Stromal cell of bone marrow (primary cell): ENCODE measurements at places on chromosomes 5 and 9.

DNA sequence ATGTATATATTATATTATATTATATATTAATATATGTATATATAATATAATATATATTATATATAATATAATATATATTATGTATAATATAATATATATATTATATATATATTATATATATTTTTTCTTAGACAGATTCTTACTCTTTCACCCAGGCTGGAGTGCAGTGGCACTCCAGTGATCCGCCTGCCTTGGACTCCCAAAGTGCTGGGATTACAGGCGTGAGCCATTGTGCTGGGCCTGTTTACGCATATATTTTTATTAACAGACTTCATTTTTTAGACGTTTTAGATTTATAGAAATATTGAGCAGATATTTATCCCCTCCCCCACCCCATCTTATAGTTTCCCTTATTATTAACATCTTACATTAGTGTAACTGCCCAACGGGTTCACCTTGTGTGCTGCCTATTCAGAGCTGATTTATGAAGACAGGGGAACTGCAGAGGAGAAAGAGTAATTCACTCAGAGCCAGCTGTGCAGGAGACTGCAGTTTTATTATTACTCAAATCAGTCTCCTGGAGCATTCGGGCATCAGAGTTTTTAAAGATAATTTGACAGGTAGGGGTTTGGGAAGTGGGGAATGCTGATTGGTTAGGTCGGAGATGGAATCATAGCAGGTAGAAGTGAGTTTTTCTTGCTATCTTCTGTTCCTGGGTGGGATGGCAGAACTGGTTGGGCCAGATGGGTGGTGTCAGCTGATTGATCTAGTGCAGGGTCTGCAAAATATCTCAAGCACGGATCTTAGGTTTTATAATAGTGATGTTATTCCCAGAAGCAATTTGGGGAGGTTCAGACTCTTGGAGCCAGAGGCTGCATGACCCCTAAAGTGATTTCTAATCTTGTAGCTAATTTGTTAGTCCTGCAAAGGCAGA lies 93.4 kb downstream of the UNC13B start:
- DNase-seq = no peak

GRCh38 chr9:31470051-31470450 lies 914.4 kb upstream of the ACO1 start:
- no peak for DNase-seq

DNA sequence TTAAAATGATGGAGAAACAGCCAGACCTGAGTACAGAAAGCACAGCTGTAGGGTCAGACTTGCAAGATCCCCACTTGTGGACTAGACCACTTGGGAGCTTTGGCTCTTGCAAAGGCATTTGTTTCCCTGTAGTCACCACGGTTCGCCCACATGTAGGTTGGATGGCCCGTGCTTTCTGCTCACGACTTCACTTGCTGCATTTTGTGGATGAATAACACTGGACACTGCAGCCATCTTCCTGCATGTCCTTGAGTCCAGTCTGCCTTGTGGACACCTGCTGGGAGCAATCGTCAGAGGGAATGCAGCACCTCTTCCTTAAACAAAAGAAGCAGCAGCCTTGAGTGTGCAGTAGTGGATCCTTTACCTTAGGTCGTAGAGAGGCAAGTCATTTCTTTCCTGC lies 372.9 kb upstream of the IRX2 start:
- DNase-seq = no peak

- DNase-seq = no peak
These were observed 41.9 kb downstream of the TMEM215 start for GRCh38 chr9:32825203-32825602.

GRCh38 chr9:135219676-135220600 lies 132.5 kb downstream of the OLFM1 start:
- DNase-seq = no peak
